ENCODE measurements at places on chromosomes 7 and 10. TPM values are rescaled to one million over a fixed set of nuclear protein-coding genes. Genes with fewer than 3 reads are reported as not detected.

DNA sequence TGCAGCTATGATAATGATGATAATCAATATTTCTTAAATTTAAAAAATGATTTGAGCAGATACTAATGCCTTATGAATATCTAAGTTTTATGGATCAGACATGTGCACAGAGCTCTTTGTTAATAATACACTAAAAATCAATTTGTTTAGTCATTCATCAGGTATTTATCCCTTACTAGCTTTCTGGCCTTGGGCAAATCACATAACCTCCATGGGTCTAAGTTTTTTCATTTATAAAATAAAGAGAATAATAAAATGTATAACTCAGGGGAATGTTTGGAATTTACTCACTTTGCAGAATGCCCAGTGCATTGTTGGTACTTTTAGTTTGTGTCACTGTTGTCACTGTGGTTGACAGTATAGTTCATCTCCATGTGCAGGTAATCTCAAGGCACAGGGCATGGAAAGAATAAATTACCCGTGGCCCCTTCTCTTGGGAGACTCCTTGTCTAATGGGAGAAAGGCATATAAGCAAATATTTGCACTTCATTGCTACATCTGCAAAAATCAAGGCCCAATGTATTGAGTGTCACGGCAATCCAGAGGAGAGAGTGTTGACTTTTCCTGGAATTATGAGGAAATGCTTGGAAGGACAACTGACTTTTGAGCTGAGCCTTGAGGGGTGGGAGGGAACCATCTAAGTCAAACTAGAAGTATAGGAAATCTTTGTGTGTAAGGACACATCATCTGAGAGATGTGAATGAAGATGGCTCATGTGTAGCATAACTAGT is 64.7 kb upstream of the CTTNBP2 start:
- DNase-seq, result no peak

GRCh38 chr10:30056767-30057355 is 2.5 kb downstream of the JCAD start:
- DNase-seq, result no peak

DNA sequence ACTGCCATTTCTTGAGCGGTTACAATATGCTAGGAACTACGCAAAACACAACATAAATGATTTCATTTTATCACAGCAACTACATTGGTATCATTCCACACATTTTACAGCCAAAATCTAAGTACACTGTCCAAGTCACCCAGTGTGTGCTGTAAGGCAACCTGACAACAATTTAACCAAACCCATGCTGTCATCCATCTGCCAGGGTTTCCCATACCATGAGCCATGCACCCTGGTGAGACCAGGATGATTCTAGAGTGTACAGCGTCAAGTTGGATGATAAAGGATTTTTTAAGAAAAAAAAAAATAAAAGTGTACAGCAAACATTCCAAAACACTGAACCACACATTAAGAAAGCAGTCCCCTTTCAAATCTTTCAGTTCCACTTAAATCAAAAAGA is 52.9 kb downstream of the PIK3AP1 start:
- DNase-seq, result no peak

DNA sequence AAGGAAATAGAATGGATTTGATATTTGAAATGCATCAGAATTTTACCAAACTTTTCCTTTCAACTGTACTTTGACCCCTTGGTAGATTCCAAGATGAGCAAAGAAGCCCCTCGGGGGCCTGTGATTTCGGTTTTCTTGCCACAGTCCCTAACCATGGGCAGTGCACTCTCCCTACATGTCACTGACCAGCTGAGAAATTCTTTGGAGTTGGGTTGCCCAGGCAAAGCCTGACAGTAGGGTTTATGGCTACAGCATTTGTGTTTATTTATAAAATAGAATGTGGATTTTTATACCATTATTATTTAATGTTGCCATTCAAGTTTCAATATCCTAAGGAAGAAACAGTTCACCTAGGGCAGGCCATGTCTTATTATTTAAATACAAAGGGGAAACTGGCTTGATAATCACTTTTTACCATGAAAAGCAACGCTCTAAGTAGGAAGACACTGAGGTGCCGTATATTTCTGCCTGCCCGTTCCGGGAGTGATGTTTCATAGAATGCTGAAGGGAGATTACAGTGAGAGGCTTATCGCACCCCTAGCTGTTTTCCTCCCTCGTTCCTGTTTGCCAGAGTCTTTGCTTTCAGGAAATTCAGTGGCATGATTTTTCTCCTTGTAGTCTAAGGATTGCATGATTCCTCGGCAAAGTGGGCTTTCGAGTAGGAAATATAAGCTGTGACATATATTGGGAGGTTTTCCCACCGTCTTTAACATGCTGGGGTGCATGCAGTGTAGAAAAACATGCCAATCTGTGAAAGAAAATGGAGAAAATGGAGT is 35.8 kb downstream of the WIPF3 start:
- no peak for DNase-seq

- DNase-seq, result no peak
Observed at GRCh38 chr10:101035314-101035713, 4.3 kb downstream of the SFXN3 start.

GPR85 gene
- total RNA-seq, result 0.26 TPM
